B cell (primary cell): ENCODE measurements at places on chromosomes 11 and 22. TPM values are rescaled to one million over a fixed set of nuclear protein-coding genes. Genes with fewer than 3 reads are reported as not detected.
A peak's percentile ranks its signal among the peaks of the same experiment; 100 is the strongest.

GAL3ST1 gene
- 0.50 and 0.70 TPM in 2 replicates for polyA plus RNA-seq

- H3K4me1 ChIP-seq, result no peaks in the 10 kb centered on the region
- DNase-seq, result no peak
- H3K4me3 ChIP-seq, result no peak overlapping the region
- H3K36me3 ChIP-seq, result no peaks in the 10 kb centered on the region
Measured at GRCh38 chr11:2621894-2622293, 77.9 kb downstream of the KCNQ1OT1 start.

GRCh38 chr11:115616971-115617370 is 112.8 kb upstream of the CADM1 start:
- no peak for DNase-seq
- no peaks in the 10 kb centered on the region for H3K36me3 ChIP-seq
- H3K27ac ChIP-seq, result no peak overlapping the region
- no peaks in the 10 kb centered on the region for H3K27me3 ChIP-seq
- no peak overlapping the region for H3K4me3 ChIP-seq

- no peak overlapping the region for H3K27ac ChIP-seq
- H3K27me3 ChIP-seq, result no peaks in the 10 kb centered on the region
- no peak for DNase-seq
- H3K36me3 ChIP-seq, result peaks cover 86% of the 10 kb centered on the region
- no peaks in the 10 kb centered on the region for H3K4me1 ChIP-seq
- H3K4me3 ChIP-seq, result no peak overlapping the region
Measured at GRCh38 chr11:108253176-108253575, 30.3 kb downstream of the ATM start.

GRCh38 chr11:34915136-34916014 is 804 bp downstream of the APIP start:
- peaks cover 14% of the 10 kb centered on the region for H3K4me1 ChIP-seq
- peak overlapping the region; percentile 95 for H3K4me3 ChIP-seq
- no peak for DNase-seq
- H3K27ac ChIP-seq, result peak overlapping the region; percentile 85
